ENCODE measurements at places on chromosomes 13 and 19.
A peak's percentile ranks its signal among the peaks of the same experiment; 100 is the strongest.

- no peak for DNase-seq
These were observed 39.4 kb upstream of the KATNAL1 start for GRCh38 chr13:30346789-30347167.

DNA sequence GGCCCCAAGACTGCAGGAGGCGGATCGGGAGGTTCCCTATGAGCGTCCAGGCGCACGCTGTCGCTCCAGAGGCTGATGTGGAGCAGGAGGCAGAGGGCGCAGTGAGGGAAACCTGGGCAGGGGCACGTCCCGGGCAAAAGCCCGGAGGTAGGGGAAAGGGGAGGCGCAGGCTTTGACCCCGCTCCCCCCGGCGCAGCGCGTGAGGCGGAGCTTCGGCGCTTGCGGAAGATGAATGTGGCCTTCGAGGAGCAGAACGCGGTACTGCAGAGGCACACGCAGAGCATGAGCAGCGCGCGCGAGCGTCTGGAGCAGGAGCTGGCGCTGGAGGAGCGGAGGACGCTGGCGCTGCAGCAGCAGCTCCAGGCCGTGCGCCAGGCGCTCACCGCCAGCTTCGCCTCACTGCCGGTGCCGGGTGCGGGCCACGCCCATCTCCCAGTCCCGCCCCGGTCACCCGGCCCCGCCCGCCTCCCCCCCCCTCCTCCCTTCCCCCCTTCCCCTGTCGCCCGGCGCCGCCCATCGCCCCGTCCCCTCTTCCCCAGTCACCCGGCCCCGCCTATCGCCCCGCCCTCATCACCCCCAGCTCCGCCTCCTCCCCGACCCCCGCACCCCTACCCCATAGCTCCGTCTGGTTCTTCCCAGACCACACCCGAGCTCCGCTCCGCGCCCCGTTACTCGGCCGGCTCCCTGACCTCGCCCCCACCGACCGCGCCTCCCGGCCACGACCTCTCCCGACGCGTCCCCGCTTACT, 4.1 kb downstream of the HMG20B start:
- no peak for DNase-seq

- DNase-seq, result no peak
These were observed 117.5 kb downstream of the CRYL1 start for GRCh38 chr13:20408181-20408580.

DNA sequence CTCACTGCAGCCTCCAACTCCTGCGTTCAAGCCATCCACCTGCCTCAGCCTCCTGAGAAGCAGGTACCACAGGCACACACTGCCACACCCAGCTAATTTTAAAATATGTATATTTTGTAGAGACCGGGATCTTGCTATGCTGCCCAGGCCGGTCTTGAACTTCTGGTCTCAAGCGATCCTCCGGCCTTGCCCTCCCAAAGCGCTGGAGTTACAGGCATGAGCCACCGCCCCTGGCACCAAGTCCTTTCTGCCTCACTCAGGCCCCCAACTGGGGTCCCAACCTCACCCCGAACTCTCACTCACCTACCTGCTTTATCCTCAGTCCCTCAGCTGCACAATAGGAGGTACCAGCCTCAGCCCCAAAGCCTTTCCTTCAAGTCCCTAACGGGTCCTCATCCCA, 635 bp upstream of the COL5A3 start:
- no peak for DNase-seq

DNA sequence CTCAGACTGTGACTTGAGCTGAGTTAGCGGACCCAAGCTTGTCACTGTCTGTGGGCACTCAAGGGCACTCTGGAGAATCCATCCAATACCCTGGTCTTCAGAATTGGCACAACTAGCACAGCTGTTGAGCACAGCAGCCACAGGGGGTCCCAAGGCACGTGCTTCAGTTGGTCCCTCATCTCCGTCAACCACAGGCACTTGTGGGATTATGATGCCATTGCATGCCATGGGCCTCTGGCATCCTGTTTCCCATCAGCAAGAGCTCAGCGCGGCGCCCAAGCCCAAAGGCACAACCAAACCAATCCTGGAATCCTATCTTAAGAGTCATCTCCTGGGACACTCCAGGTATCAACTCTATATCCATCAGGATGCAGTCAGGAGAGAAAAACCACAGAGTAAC, 3.7 kb upstream of the B3GNT8 start:
- no peak for DNase-seq

DNA sequence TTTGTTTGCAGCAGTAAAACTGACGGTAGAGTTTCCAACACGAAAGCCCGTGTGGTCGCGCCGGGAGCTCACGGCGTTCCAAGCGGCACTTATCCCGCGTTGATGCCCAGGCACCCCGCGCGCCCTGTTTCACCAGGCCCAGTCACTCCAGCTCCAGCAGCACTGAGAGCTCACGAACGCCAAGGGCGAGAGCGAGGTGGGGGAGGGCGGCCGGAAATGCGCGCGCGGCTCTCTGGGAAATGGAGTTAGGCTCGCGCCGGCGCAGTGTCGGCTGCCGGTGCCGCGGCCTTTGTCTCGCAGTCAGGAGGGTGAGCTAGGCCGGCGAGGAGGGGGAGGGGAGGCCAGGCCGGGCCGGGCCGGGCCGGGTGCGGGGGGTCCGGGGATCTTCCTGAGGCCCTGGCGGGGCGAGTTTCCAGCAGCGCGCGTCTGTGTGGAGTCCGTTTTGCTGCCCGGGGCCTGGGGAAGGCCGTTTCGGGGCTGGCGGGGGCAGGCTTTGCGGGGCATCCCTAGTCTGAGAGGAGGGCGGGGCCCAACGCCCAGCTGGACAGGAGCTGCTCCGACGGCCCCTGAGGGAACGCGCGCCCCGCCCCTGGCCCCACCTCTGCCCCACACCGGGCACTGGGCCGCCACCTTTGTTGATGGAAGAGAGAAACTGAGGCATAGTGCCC, at the start of gene ZNF135:
ZNF135 (plus strand) TSS at position 280 of the 668 bp plus-strand sequence. CDS start 721 bp downstream, outside the sequence.
- DNase-seq, result peak; percentile 35

DNA sequence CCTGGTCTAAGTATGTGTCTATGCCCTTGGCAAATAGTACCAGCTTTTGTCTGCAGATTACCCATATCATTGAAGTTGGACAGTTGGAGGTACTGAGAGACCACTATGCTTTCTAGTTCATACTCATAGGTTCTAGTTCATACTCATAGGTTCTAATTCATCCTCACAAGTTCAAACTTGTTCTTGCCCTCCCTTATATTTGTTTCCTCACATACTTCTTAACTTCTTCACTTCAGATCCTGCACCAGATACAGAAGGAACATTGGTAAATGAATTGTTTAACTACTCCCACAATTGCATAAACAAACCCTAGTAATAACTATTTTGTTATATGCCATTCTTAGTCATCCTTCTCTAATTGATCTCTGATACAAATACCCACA, 172.2 kb downstream of the SLITRK1 start:
- no peak for DNase-seq

- no peak for DNase-seq
These were observed 20.6 kb upstream of the PCCA start for GRCh38 chr13:100068133-100068931.

DNA sequence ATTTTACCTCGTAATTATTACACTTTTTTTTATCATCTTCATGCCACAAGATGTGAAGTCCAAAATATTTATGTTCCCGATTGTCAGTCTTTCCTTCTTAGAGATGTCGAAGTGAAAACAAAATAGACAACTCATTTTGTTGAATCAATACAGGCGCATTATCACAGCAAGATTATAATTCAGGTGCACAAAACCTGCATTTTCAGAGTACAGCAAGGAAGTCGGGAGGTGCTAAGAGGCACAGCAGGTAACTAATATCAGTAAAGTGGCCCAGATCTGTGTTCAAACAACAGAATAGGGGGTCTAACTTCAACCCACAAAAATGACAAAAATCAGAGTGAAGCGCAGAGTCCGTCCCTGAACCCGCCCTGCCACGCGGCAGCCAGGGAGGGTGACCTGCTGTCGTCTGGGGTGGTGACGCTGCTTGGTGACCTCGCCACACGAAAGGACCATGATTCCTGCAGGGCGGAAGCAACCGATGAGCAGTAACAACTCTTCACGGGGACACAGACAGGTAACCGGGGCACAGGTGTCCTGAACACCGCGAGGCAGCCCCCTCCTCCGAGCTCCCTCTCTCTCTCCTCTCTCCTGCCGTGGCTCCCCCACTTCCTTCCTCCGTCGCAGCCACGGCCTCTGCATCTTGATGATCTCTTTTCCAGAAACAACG, 50.9 kb upstream of the SPACA7 start:
- no peak for DNase-seq

- no peak for DNase-seq
These were observed 10.7 kb downstream of the CARM1 start for GRCh38 chr19:10882108-10882457.

DNA sequence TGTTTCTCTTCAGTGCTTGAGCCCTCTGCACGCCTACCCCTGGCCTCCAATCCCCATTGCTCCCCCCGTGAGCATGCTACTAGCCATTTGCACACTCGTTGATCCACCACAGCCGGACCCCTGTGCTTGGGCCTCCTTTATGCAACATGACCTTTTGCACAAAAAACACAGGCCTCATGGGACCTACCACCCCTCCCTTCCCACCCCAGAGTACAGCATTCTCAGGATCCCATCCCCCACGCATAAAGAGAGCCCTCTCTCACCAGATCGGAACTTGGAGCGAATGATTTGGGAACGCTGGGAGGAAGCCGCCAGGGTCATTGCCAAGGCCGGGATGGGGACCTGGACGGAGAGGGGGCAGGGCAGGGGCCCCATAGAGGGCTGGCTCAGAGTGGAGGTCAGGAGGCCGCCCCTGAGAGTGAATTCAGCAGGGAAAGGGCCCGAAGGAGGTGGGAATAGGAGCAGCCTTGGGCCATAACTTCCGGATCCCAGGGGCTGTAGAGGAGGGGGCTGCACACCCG, 754 bp downstream of the MAMSTR start:
- DNase-seq, result no peak

DNA sequence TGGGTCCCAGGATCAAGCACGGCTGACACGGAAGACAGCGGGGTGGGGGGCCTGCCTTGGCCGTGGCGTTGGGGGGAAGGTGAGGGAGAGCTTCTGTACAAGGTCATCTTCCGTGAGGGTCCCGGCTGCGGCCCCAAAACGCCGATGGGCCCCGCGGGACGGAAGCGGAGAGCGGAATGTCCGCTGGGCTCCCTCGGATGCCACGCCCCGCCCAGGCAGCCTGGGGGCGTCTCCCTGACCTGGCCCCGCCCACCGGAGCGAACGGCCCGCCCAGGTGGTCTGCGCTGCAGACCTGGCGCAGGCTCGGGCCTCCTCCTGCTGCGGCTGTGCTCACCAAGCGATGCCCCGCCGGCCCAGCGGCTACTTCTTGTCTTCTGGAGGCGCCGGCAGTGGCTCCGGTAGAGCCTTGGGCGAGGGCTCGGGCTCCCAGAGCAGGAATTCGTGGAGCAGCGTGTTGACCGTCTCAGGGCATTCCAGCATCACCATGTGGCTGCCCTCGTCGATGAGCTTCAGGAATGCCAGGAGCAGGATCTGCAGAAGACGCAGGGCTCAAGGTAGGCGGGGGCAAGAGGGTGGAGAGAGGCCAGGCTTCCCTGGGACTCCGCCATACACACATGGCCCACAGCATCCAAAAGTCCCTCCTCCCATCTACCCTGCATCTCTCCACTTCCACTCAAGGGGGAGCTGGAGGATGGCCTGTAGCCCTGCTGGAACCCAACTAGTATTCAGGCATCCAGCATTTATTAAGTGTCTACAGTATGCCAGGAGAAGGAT, 10.7 kb downstream of the ABHD8 start:
- DNase-seq, result peak; percentile 39

DNA sequence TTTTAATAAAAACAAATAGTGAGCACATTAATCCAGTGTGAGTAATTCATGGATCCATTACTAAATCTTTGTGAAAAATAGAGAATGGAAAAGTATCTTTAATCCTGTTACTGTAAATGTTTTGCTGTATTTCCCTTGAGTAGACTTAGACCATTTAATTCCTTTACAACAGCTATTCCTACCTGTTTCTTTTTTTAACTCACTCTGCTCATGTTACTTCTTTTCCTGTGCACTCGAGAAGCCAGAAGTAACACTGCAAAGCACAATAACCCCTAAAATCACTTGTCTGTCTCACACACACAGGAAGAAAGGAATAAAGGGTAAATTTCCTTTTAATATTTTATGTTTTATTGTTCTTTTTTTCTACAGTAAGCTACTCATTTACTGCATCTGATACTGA, 244.3 kb downstream of the SHISA2 start:
- no peak for DNase-seq

DNA sequence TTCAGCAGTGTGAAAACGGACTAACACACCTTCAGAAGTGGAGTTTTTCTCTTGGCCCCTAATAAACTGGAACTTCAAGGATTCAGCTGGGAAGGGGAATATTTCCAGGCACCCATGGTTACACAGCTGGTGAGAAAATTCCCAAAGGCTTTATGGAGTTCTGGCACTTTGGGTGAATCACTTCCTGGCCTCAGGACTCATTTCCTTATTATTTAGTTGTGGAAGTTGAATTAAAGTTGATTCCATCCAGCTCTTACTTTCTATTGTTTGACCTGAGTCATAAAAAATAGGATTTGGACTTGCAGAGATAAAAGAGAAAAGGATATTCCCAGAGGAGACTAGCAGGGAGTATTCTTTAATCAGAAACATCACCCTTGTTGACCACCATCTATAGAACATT, 882.1 kb downstream of the UQCRFS1 start:
- DNase-seq, result no peak

- no peak for DNase-seq
These were observed 76.2 kb upstream of the TNFSF11 start for GRCh38 chr13:42497798-42498197.

GRCh38 chr19:31595521-31595920, 246.3 kb upstream of the TSHZ3 start:
- no peak for DNase-seq

DNA sequence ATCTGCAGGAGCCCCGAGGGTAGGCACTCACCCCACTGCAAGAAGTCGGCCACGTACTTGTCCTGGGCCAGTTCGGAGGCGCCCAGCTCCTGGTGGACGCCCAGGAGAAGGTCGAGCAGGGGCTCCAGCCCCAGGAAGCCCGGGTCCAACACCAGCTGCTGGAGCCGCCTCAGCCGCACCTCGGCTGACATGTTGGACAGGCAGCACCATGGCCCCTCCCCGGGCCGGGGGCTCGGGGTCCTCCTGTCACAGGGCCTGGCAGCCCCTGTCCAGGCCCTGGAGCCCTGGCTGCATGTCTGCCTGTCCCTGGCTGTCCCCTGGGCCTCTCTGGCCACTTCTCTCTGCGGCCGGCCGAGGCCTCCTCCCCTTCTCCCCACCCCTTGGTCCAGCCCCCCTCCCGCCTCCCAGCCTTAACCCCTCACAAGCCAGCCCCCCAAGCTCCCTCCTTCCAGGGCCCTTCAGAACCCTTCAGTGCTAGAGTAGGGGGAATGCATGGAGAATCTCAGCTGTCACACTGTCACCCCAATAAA, at the start of gene DMPK:
DMPK (minus strand) TSS at position 329 of the 530 bp plus-strand sequence; CDS start at position 191, 138 bp downstream.
- no peak for DNase-seq

GRCh38 chr13:99310382-99311031, 3.3 kb upstream of the GPR183 start:
- peak; percentile 85 for DNase-seq

DNA sequence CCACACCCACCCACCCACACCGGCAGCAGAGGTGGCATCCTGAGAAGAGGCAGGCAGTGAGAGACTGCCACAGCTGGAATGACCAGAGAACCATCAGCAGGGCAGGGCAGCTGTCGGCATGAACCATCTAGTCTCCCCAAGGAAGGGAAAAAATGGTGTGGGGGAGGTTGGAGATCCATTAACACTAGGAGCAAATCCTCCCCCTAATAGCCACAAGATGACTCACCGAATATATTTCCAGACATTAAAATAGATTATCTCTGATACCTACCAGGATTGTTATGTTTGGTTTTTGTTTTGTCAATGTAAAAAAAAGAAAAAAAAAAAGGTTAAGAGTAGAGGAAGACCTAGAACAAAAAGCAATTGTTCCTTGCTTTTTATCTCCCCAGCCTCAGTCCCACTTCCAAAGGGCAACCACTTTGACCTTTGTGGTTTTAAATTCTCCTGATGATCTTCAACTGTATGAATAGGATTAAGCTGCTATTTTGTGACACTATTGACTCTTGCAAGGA, 34.2 kb downstream of the THSD1 start:
- DNase-seq, result no peak

All from BJ (cell line).